ENCODE measurements at places on chromosomes 5 and 9.

- DNase-seq, result peak; percentile 31
Observed at GRCh38 chr5:61837788-61838187, 468.2 kb upstream of the KIF2A start.

DNA sequence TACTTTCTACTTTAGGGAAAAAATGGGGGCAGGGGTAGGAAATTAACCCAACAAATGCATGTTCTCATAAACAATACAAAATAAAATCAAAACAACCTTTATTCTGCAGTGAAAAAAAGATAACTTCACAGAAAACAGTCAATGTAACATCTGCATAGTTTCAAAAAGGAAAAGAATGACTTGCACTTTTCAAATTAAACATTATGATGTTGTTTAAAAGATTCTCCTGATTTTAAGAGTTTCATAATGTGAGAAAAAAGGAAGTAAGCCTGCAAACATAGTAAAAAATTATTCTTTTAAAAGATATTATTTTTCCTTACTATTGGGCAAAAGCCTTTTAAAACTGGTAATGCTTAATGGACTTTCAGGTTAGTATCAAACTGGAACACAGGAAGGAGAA lies 7.6 kb downstream of the C9orf72 start:
- DNase-seq, result no peak

DNA sequence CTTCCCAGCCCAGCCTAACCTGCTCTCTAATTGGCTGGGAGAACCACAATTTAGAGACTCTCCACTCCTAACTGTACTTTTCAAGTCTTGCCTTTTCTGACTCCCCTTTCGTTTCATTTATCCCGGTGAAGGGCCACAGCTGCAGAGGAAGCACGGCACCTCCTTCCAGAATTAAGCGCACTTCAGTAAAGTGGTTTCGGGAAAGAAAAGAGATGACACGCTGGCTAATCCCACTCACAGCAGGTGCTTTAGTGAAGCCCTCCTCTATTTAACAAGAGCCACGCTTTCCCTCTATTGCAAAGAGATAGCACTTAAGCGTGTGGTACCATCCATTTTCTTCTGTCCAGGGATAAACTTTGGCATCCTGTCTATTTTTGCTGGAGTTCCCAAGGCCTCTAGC lies 4.8 kb downstream of the DNAH5 start:
- DNase-seq, result peak; percentile 51

- DNase-seq, result peak; percentile 52
Observed at GRCh38 chr5:17132444-17133083, 84.9 kb upstream of the BASP1 start.

GRCh38 chr9:137158625-137159024 lies 11.2 kb downstream of the LRRC26 start:
- DNase-seq, result peak; percentile 67

GRCh38 chr5:21834863-21835262 lies 1018.3 kb downstream of the CDH12 start:
- DNase-seq, result no peak

DNA sequence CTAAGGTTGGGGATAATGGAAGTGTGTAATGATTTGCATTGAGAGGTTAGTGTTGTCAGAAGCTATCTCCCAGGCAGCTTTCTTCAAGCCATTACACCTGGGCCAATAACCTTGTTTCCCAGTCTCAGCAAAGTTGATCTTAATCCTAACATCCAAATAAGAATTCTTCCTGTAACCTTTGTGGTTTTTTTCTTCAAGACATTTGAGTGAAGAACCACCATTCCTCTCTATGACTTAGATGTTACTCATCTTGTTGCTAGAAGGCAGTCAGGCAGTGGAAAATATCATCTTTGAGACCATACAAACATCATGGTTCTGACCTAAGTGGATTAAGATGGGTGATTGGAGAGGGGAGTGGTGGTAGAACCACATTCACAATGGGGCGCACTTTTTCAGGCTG lies 103.5 kb downstream of the NDUFAF2 start:
- no peak for DNase-seq

DNA sequence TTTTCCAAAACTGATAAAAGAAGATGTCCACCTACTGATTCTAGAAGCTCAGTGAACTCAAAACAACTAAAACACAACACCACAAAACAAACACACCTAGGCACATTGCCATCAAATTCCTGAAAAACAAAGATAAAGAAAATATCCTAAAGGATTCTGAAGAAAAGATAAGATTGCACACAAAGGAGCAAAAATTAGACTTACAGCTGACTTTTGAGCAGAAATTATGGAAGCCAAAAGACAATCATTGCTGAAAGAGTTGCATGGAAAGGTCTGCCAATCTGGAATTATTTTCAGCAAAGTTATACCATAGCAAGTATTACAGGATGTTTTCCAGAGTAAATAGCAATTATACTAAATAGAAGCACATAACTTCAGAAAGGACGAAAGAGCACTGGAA lies 128.2 kb upstream of the IRX2 start:
- no peak for DNase-seq

GRCh38 chr5:158014372-158014771 lies 155.4 kb upstream of the CLINT1 start:
- DNase-seq, result no peak

DNA sequence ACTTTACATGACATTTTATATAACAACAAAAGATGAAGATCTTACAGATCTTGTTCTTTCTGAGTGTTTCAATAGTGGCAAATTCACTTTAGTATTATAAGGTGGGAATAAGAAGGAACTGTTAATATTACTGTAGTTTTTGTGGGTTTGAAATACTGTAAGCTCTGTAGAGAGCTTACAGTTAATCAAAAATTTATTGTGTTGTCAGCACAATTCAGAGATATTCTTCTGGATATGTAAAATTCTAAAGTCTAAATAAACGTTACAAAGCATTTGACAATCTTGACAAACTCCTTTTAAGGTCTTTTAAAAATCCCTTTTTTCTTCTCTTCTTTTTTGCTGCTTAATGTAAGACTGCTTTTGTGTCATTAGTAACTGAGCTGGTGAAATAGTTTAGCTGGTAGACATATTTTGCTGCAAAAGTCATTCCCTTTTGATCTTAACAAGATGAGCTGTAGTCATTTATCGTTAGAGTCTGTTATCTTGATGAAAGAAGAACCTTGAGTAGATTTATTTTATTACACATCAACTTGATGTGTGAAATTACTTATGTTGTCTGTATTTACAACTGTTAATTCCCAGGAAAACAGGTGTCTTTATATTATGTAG lies 186.0 kb downstream of the WDR70 start:
- no peak for DNase-seq

- no peak for DNase-seq
Observed at GRCh38 chr9:38408719-38409118, 15.5 kb downstream of the IGFBPL1 start.

DNA sequence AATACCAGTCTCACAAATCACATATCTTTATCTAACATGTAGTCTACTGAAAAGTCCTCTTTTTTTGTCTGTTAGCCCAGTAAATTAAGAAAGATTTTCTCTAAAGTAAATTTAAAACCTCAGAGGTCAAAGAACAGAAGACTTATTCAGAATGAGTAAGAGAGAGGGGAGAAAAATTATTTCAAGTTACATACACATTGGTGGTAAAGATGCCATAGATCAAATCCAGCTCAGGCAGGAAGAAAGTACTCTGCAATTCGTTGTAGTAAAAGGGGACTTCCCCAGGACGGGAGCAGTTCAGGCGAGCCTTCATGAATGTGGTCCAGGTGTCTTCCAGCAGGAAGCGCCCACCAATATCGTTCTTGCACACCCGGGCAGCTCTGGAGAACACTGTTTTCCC lies 344.1 kb downstream of the SEMA5A start:
- no peak for DNase-seq

DNA sequence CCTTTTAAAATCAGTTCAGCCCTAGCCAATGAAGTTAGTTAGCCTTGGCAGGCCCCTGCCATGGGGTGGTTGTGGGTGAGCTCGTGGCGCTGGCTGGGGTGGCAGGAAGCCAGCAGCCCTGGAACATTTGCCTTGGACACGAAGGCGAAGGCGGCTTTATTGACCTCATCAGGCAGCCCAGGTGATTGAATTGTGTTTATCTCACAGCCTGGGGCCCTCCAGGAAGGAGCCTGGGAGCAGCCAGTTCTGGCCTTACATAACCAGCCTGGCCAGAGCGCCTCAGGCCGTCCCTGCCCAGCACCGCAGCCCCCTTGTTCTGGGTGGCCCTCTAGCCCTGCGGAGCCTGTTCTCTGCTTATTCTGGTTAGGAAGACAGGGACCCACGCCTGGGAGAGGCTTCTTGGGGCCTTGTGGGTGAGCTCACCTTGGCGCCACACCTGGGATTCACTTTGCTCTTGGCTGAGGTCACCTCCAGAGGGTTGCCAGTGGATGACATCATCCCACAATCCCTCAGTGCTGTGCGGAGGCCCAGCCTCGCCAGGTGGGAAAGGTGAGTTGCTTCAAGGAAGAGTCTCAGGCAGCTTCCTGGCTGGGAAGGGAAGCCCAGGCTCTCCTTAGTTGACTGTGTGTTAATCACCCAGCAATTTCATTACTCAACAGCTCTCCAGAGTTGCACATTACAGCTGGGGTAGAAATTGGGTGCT lies 54.4 kb upstream of the RPL26L1 start:
- peak; percentile 99 for DNase-seq

- no peak for DNase-seq
Observed at GRCh38 chr9:93525476-93525875, 50.9 kb upstream of the PHF2 start.

DNA sequence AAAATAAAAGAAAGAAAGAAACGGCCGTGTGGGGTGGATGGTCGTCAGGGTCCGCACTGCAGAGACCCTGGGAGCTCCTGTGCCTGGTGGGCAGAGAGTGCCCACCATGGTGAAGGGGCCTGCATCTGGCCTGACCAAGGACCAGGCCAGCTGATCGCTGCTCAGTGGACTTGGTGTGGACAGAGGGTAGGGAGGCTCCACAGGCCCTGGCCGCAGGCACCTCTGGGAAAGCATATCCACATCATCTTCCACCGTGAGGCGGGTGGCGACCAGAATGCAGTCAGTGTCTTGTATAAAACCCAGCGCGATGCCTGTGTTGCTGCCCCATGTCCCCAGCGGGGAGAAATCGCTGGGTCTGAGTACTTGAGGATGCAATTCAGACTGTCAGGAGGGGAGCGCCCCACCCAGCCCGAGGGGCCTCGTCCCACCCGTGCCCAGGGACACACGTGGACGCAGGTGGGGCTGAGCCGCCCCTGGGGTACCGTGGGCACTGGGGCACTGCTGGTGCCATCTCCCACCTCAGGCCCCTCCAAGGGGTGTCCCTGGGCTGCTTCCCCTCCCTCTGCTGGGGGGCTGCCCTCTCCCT lies 27.8 kb upstream of the SLC6A19 start:
- DNase-seq, result no peak

DNA sequence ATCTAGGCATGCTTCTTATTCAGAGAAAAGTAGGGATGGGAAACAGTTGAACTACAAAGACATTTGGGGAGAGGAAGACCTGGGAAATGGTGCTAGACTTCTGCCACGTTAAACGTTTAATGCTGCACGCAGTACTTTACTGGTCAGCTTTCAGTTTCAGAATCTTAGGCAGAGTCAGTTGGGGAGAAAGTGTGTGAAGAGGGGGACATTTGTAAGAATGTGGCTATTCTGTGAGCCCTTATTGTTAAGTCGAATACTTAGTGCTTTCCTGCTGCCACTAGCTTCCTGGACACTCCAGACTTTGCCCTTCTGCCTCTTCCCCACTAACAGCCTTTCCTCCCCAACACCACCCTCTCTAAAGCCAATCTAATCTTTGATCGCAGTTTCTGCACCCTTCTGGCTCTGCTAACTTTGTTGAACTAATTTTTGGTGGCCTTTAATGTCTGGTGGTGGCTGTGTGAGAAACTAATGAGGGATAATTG lies 6.1 kb downstream of the CYSTM1 start:
- no peak for DNase-seq

- no peak for DNase-seq
Observed at GRCh38 chr5:54993318-54993717, 7.9 kb upstream of the ESM1 start.

GRCh38 chr5:95317085-95317484 lies 32.2 kb upstream of the MCTP1 start:
- no peak for DNase-seq

DNA sequence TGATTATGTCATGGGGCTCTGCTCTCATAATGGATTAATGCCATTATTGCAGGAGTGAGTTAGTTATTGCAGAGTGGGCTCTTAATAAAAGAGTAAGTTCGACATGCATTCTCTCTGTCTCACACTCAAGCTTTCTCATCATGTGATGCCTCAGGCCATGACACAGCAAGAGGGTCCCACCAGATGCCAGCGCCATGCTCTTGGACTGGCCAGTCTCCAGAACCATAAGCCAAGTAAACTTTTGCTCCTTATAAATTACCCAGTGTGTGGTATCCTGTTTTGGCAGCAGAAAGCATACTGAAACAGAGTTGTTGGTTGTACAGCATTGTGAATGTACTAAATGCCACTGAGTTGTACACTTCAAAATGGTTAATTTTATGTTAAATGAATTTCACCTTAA lies 138.1 kb downstream of the MYO10 start:
- no peak for DNase-seq

DNA sequence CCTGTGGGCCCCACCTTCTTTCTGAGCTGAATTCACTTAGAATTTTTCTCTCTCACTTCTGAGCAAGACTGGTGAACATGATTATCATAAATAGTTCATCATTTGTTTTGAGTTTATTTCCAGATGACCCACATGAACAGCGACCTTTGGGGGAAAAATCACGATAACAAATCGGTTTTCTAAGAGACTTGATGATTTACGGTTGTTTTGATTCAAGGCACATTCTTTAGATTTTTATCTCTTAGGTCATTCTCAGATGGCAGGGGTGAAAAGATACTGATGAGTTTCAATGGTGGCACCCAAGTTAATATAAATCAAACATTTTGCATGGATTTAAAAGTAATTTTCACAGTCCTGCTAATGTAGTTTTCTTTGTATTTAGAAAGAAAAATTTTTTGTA lies 95.1 kb downstream of the DMXL1 start:
- no peak for DNase-seq

DNA sequence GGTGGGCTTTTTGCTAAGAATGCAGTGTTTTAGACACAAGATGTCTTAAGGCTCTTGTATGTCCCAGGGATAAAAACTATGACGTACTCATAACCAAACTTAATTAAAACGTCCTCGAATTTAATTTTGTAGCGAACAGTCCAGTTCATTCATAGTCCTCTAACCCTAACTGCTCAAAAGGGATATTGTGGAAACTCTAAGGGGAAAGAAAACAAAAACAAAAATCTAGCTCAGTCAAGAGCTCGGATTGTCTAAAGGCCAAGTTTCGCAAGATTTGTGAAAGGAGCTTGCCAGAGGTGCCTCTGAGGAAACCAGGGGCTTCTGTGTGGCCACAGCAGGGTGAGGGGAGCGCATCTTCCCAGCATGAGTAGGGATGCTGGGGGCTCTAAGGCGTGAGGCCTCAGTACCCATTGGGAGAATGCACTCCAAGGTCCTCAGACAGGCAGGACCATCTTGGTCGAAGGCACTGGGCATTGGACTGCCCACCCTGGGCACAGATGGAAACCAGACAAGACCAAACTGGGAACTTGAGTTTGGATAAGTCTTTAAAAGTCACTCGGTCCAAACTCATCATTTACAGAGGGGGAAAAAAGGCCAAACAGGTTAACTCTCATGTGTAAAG lies 71.8 kb downstream of the PRRT1B start:
- no peak for DNase-seq

DNA sequence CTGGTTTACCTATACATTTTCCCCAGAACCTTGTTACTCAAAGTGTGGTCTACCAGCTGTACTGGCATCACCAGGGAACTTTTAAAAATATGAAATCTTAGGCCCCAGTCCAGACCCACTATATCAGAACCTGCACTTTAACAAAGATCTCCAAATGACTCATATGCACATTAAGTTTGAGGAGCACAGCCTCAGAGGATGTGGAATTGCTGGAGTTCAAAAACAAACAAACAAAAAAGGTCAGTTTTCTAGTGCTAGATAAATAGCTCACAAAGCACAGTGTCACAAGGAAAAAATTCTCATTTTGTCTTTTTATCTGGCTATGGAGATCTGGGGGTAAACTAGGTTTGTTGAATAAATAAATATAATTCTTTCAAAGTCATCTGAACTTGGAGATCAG lies 68.9 kb upstream of the ANKRD55 start:
- DNase-seq, result peak; percentile 23

Data from DMS53 (cell line).